Activated CD8-positive, alpha-beta memory T cell treated with anti-CD3 and anti-CD28 coated beads, Interleukin-2, amount 10 ng/mL, durations not matched to agents 7 days and 5 days (primary cell): ENCODE measurements at places on chromosomes 2 and 18. TPM values are rescaled to one million over a fixed set of nuclear protein-coding genes. Genes with fewer than 3 reads are reported as not detected.
A peak's percentile ranks its signal among the peaks of the same experiment; 100 is the strongest.

The PLEK gene
- total RNA-seq: 31.8 TPM

GRCh38 chr2:10035053-10035422 lies 8.3 kb upstream of the KLF11 start:
- no peak overlapping the region for H3K27ac ChIP-seq
- no peaks in the 10 kb centered on the region for H3K36me3 ChIP-seq
- peaks cover 4% of the 10 kb centered on the region for H3K27me3 ChIP-seq
- no peak overlapping the region for H3K4me3 ChIP-seq
- H3K4me1 ChIP-seq: peaks cover 11% of the 10 kb centered on the region

DNA sequence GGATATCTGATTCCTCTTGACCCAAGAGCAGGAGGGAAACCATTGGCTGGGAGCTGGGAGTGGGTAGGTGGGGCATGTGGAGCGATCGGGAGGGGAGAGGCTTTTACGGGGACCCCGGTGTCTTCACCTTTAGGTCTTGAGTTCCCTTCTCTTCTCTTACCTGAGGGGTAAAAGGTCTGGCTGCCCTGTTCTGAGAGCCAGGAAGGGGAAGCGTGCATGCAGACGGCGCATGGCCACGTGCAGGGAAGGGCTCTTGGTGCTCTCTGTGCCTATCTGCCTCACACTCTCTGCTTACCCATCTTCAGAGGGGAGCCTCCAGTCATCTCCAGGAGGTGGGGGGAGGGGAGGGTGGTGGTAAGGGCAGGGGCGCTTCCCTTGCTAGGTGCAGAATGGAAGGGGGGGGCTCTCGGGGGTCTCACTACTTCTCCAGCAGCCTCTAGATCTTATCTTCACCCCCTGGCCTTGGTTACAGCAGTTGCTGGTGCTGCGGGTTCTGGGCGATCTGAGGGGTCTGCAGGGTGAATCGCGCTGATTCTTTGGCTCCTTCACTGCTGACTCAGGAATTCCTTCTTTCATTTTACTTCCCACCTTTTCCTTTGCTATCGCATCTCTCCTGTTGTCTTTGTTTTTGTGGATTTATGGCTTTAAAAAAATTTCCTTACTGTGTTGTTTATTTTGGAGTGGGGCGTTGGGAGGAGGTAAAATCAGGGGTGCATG lies 225.8 kb upstream of the HS6ST1 start:
- DNase-seq: no peak
- H3K4me1 ChIP-seq: no peaks in the 10 kb centered on the region
- H3K4me3 ChIP-seq: no peak overlapping the region
- no peaks in the 10 kb centered on the region for H3K27me3 ChIP-seq
- H3K27ac ChIP-seq: no peak overlapping the region
- no peaks in the 10 kb centered on the region for H3K36me3 ChIP-seq

GRCh38 chr2:196148736-196149135 lies 22.6 kb downstream of the STK17B start:
- H3K36me3 ChIP-seq: peaks cover 84% of the 10 kb centered on the region
- peak overlapping the region; percentile 59 for H3K27ac ChIP-seq
- DNase-seq: no peak
- peak overlapping the region; percentile 22 for H3K4me3 ChIP-seq

GRCh38 chr2:168712053-168712452 lies 90.4 kb upstream of the NOSTRIN start:
- no peaks in the 10 kb centered on the region for H3K27me3 ChIP-seq
- H3K36me3 ChIP-seq: no peaks in the 10 kb centered on the region
- DNase-seq: no peak
- H3K4me3 ChIP-seq: no peak overlapping the region
- no peak overlapping the region for H3K27ac ChIP-seq
